ENCODE measurements at places on chromosomes 2 and 18. TPM values are rescaled to one million over a fixed set of nuclear protein-coding genes. Genes with fewer than 3 reads are reported as not detected.

- H3K27ac ChIP-seq = no peak overlapping the region
- no peaks in the 10 kb centered on the region for H3K27me3 ChIP-seq
- DNase-seq = no peak
- H3K4me3 ChIP-seq = no peak overlapping the region
Observed at GRCh38 chr2:60546756-60547420, 6.6 kb downstream of the BCL11A start.

DNA sequence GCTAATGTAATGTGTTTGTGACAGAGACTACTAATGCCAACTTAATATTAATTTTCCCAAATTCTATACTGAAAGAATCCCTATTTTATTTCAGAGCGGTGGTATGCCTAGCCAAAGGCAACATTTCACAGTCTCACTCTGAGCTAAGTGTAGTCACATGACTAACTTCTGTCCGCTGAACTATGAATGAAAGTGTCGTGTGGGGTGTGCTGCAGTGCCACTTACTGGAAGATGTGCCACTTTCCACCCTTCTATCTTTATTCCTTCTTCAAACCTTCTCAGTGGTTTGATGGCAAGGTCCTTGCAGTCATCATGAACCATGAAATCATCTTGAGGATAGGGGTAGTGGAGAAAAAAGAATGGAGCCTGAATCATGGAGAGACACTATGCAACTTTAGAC lies 47.3 kb upstream of the C1D start:
- no peaks in the 10 kb centered on the region for H3K36me3 ChIP-seq
- H3K4me1 ChIP-seq = no peaks in the 10 kb centered on the region
- no peak overlapping the region for H3K27ac ChIP-seq
- H3K4me3 ChIP-seq = no peak overlapping the region
- H3K27me3 ChIP-seq = peaks cover 2% of the 10 kb centered on the region

DNA sequence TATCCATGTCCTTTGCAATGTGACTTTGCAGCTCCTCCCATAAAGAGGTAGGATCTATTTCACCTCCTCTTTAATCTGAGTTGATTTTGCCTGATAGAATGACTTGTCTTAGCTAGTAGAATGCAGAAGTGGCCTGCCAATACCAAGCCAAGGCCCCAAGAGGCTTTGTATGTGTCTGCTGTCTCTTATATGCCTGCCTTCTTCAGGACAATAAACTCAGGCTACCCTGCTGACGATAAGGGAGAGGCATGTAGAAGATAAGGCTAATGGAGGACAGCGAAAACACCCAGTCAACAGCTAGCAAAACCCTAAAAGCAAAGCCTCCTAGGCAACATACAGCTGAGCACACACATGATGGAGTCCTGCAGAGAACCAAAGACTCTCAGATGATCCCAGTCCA lies 1.8 kb upstream of the ZC3H8 start:
- no peak overlapping the region for H3K4me3 ChIP-seq
- no peak for DNase-seq
- H3K27ac ChIP-seq = no peak overlapping the region
- H3K27me3 ChIP-seq = no peaks in the 10 kb centered on the region
- H3K4me1 ChIP-seq = peaks cover 3% of the 10 kb centered on the region

- no peaks in the 10 kb centered on the region for H3K36me3 ChIP-seq
- no peak overlapping the region for H3K4me3 ChIP-seq
- H3K27me3 ChIP-seq = no peaks in the 10 kb centered on the region
- no peaks in the 10 kb centered on the region for H3K4me1 ChIP-seq
- DNase-seq = no peak
Observed at GRCh38 chr18:8056723-8057122, 489.6 kb downstream of the PTPRM start.

The INPP5D gene
- total RNA-seq = 0.47 TPM

DNA sequence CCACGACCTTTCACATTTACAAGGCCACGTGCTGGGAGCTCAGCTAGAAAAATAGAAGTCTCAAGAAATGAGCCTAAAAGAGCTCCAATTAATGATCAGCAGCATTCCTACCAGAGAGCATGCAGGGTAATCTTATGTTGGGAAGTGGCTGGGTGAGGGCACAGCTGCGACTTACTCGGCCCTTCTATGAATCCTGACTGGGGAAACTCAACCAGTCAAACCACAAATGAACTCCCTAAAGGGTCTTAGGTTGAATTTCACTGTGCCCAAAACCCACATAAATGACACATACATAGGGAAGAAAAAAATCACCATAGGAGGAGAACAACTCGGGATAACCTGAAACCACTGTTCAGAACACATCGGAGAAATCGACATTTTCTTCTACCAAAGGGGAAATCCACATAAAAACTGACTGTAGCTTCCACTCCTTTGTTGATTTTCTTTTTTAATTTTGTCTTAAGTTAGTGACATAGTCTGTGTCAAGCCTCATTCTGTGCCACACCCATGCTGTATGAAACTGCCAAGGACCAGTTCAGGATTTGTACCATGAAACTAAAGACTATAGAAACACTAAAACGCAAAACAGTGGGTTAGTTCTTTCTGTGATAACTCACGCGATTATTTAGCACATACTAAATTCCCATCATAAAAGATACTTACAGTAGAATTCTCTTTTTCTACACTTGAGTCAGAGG lies 54.7 kb downstream of the UXS1 start:
- peaks cover 5% of the 10 kb centered on the region for H3K36me3 ChIP-seq
- H3K4me3 ChIP-seq = no peak overlapping the region
- peak; percentile 55 for DNase-seq
- no peak overlapping the region for H3K27ac ChIP-seq
- 0 out of 2 replicates have a peak, but pooled peaks cover 2% of the 10 kb centered on the region for H3K4me1 ChIP-seq
- H3K27me3 ChIP-seq = no peaks in the 10 kb centered on the region

The TUBB8B gene
- total RNA-seq = not detected

GRCh38 chr18:24910221-24910620 lies 441.7 kb downstream of the ZNF521 start:
- peaks cover under 1% of the 10 kb centered on the region for H3K4me1 ChIP-seq
- no peak overlapping the region for H3K27ac ChIP-seq
- no peak for DNase-seq
- no peaks in the 10 kb centered on the region for H3K36me3 ChIP-seq

DNA sequence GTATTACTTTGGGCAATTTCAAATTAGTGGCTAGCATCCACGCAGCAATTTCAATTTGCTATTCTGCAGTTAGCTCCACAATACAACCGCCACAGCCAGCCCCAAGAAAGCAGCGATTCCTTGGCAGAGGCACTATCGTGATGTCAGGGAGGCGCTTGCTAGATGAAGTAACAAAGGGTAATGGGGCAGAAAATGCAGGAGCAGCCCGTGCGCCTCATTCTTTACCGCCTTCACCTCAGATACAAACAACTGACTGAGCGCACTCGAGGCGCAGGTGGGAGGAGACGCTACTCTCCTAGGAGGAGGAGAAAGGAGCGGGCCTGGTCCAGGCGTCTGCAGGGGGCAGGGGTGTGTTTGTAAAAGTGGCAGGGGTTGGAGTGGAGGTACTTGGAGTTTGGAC lies 76.9 kb upstream of the ASB18 start:
- H3K4me1 ChIP-seq = no peaks in the 10 kb centered on the region
- H3K27me3 ChIP-seq = no peaks in the 10 kb centered on the region
- no peak overlapping the region for H3K27ac ChIP-seq
- H3K36me3 ChIP-seq = no peaks in the 10 kb centered on the region
- H3K4me3 ChIP-seq = no peak overlapping the region

The FOXI3 gene
- not detected for total RNA-seq

The BOLL gene
- total RNA-seq = 0.38 TPM

DNA sequence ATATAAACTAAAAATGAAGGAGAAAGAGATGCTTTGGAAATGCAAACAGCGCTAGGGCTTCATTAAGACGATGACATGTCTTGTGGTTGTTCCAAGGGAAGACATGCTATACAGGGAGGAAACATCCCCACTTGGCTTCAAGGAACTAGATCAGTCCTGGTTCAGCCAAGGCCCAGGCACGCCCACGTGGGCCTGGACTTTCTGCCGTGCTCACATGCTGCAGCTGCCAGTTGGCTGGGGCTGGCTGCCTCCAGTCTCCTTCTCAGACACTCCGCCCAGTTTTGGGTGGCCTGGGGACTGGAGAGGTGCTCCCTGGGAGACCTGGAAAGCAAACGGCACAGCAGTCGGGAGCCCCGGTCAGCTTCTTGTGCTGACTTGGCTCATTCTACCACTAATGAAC lies 109.6 kb downstream of the GLI2 start:
- H3K4me1 ChIP-seq = no peaks in the 10 kb centered on the region
- H3K36me3 ChIP-seq = peaks cover 13% of the 10 kb centered on the region
- H3K27ac ChIP-seq = no peak overlapping the region
- no peak overlapping the region for H3K4me3 ChIP-seq
- no peak for DNase-seq

DNA sequence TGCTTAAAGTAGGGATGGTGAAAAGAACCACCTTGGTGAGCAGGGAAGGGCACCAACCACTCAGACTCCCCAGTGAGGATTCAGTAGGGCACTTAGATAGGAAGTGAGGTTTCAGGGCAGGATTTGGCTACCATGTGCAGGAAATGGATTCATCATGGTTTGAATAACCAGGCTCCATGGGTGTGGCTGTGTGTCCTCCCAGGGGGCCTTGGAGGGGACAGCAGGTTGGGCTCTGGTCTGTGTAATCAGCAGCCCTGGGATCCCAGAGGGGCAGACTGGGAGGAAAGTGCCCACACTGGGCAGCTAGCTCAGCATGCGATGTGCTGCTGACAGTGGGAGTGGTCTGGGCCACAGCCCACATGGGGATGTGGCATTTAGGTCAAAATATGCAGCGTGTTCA lies 224.6 kb downstream of the CELF4 start:
- H3K27me3 ChIP-seq = no peaks in the 10 kb centered on the region
- H3K4me1 ChIP-seq = no peaks in the 10 kb centered on the region
- H3K27ac ChIP-seq = no peak overlapping the region
- no peaks in the 10 kb centered on the region for H3K36me3 ChIP-seq

DNA sequence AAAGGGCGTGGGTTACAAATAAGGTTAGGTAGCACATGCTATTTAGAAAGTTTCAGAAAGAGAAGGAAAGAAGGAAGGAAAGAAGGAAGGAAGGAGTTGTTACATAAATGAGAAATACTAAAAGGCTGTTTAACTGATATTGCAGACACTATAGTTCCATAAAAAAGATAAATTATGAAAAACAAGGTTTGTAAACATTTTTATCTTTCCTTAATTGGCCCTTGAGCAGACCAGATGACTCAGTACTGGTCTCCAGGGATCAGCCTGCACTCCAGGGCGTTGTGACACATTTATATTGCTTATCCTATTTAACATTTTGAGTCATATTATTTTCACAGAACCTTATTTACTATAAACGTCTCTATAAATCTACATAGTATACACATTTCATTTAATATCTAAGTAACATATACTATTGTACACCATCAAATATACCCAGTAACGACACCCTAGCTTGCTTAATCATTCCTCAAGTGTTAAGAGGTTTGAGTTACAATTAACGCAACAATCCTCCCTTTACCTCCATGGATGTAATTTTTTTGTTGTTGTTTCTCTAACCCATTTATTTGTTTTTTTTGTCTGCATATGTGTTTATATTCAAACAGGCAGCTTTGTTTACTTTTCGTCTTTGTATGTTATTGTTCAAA lies 2.8 kb upstream of the RAB31 start:
- no peak overlapping the region for H3K27ac ChIP-seq
- H3K4me1 ChIP-seq = no peaks in the 10 kb centered on the region
- no peak for DNase-seq
- H3K4me3 ChIP-seq = no peak overlapping the region

GRCh38 chr2:44920751-44921150 lies 20.8 kb upstream of the SIX3 start:
- no peaks in the 10 kb centered on the region for H3K36me3 ChIP-seq
- H3K4me1 ChIP-seq = no peaks in the 10 kb centered on the region
- no peak for DNase-seq
- H3K4me3 ChIP-seq = no peak overlapping the region
- no peak overlapping the region for H3K27ac ChIP-seq

DNA sequence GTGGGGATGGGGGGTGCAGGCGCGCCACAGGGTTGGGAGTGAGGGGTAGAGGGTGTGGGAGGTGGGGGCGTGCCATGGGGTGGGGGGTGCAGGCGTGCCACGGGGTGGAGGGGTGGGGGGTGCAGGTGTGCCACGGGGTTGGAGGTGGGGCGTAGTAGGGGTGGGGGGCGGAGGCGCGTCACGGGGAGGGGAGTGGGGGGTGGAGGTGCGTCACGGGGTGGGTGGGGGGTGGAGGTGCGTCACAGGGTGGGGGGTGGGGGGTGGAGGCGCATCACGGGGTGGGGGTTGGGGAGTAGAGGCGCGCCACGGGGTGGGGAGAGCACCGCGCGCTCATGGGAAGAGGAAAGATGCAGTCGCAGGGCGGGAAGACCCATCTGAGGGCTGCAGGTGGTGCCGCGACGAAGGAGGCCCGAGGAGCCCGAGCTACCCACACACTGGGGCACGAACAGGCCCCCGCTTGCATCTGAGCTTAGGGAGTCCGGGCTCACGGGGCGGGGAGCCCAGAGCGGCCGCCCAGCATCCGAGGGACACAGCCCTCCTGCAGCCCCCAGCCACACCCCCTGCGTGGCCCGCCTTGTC lies 37.5 kb downstream of the SNED1 start:
- H3K36me3 ChIP-seq = peaks cover 16% of the 10 kb centered on the region
- no peaks in the 10 kb centered on the region for H3K4me1 ChIP-seq
- no peak overlapping the region for H3K27ac ChIP-seq
- H3K27me3 ChIP-seq = no peaks in the 10 kb centered on the region
- no peak overlapping the region for H3K4me3 ChIP-seq

DNA sequence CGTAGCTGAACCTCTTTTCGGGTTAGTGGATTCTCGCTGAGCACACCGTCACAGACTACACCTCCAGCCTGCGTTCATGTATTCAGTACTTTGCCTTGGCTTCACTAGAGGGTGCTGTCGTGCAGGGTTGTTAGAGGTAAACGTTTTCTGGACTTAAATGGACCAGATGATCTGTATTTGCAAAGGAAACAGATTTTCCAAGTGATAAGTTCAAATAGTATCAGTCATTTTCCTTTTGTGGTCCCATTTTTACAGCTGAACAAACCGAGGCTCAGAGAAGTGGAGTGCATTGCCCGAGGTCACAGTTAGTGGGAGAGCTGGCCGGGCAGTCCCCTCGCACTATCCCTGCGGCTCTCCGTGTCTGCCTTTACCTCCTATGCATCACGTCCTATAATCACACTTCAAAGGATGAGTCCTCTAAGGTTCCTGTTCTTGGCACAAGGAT lies 125.9 kb downstream of the MAP4K4 start:
- no peaks in the 10 kb centered on the region for H3K27me3 ChIP-seq
- H3K4me1 ChIP-seq = peaks cover 38% of the 10 kb centered on the region
- no peak overlapping the region for H3K27ac ChIP-seq
- DNase-seq = peak; percentile 34

Measured in SJCRH30 (cell line).